Coronary artery (tissue), 2 donors: ENCODE measurements at places on chromosomes 13 and 19.
A peak's percentile ranks its signal among the peaks of the same experiment; 100 is the strongest.

GRCh38 chr19:29563486-29564101 lies 37.8 kb downstream of the VSTM2B start:
- peak; percentile 60 for DNase-seq

DNA sequence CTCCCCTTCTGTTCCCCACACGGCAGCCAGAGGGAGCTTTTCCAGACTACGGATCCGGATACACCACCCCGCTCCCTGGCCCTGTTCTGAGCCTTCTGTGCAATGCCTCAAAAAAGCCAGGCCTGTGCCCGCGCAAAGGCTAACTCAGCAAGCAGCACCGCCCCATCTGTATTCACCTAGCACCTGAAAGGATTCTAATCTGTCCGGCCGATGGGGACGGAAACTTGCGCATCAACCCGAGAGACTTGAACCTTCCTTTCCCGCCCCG lies 589 bp downstream of the ZBTB45 start:
- DNase-seq: peak; percentile 78

- DNase-seq: no peak
These were observed 8.7 kb upstream of the ERFL start for GRCh38 chr19:41936961-41937360.

- no peak for DNase-seq
These were observed 22.9 kb upstream of the GPI start for GRCh38 chr19:34341935-34342680.

DNA sequence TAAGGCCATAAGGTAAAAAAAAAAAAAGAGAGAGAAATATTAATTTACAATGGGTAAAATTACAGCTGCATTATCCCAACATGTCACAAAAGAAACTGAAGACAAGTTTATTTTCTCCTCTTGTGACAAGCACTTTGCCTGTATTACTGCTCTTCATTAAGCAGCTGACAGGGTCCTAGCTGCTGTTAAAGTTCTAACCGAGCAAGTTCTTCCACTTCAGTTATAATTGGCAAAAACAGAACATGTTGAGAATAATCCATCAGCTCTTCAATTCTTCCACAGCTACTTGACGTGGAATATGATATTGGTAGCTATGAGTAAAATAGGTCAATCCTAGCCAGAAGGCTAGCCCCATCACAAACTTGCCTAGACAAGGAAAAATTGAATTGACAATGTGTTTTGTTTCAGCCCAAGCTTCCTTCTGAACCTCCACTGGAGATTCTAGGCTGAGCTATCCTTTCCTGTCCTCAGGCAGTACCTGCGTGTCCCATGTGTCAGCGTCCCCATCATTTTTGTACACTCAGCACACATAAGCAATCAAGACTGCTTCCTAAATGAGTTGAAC lies 32.2 kb upstream of the DOCK9 start:
- no peak for DNase-seq

DNA sequence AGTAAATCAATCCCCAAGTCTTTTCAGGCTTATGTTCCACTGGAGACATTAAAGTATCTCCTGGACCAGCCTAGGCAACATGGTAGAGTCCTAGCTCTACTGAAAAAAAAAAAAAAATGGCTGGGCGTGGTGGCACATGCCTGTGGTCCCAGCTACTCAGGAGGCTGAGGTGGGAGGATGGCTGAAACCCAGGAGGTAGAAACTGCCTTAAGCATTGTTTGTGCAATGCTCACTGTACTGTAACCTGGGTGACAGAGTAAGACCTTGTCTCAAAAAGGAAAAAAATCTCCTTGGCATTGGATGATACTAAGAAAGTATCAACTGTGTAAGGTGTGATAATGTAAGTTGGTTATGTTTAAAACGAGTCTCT lies 8.8 kb downstream of the KLK8 start:
- DNase-seq: no peak

- no peak for DNase-seq
These were observed 2438.2 kb upstream of the PCDH20 start for GRCh38 chr13:63853816-63854215.

GRCh38 chr13:95262837-95263384 lies 38.3 kb downstream of the ABCC4 start:
- DNase-seq: no peak

- no peak for DNase-seq
These were observed 3.9 kb upstream of the TMPRSS9 start for GRCh38 chr19:2356036-2356646.

DNA sequence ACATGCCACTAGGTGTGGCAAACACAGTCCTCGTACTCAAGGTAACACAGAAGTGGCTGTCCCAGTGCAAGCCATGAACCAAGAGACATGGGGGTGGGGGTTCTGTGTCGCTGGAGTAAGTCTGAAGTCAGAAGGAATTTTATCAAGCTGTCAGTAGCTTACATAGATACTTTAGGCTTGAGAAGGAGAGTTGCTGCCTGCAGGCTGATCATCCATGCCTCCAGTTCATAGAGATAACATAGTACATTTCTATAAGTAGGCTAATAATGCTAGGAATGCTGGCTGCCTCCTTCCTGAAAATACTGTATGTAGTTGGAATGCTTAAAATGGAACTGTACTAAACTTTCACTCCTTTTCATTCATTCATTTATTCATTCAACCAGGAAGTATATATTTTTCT lies 70.1 kb downstream of the CAB39L start:
- no peak for DNase-seq

GRCh38 chr13:40283666-40284065 lies 382.8 kb downstream of the FOXO1 start:
- no peak for DNase-seq

DNA sequence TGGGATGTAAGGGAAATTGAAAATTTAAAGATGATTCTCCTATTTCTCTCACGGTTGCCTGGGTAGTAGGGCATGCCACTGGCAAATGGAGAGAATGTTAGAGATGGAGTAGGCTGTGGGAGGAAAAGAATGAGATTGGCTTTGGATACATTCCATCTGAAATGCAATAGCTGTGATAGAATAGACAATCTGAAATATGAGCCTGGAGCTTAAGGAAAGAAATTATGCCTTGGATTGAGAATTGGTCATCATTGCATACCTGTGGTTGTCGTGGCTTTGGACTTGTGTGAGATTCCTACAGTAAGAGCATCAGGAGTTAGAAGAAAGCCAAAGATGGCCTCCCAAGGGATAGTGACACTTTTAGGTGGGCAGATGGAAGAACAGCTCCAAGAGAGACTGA lies 305.1 kb upstream of the SLC10A2 start:
- no peak for DNase-seq

DNA sequence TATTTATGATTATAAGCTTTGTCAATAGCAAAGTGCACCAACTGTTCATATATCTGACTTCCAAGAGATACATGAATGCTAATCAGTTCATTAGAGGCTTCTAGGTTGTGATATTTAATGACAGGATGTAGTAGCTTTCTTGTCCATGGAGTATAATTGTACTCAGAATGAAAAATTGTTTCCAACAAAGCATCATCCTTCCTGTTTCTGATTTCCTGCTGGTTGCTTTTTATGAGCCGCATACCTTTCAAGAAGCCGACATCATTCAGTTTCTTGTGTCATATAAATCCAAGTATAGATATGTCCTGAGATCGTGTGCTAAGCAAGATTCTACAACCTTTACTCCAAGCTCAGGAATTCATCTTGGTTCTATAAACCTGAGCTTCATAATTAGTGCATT lies 326.6 kb downstream of the DIAPH3 start:
- no peak for DNase-seq

DNA sequence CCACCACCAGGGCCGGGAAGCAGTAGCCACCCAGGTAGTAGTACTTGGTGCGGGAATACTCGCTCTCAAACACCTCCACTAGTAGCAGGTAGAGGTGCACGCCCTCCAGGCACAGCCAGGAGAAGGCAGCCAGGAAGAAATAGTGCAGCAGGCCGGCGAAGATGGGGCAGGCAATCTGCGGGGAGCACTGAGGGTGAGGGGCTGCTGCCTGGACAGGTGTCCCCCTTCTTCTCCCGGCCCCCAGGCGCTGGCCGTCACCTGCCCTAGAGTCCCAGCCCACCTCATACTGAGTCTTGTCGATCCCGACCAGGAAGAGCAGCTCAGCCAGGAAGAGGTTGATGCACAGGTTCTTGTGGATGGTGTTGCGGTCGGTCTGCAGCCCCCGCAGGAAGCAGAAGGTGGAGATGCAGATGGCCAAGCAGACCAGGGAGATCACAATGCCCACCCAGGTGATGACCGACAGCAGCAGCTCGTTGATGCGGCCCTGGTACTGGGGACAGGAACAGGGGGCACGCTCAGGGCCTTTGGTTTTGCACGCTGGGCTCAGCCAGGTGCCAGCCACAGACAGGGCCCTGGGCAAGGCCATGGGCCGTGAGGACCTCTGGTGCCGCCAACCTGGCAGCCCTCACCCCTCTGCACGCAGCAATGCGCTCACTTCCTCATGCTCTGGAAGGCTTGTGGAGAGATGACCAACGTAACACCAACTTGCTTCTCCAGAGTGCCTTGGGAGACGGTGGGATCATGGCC lies 20.8 kb upstream of the ASF1B start:
- no peak for DNase-seq
